ENCODE measurements at places on chromosomes 5 and 9.

- DNase-seq, result no peak
Measured at GRCh38 chr9:14532456-14533115, 160.6 kb downstream of the ZDHHC21 start.

DNA sequence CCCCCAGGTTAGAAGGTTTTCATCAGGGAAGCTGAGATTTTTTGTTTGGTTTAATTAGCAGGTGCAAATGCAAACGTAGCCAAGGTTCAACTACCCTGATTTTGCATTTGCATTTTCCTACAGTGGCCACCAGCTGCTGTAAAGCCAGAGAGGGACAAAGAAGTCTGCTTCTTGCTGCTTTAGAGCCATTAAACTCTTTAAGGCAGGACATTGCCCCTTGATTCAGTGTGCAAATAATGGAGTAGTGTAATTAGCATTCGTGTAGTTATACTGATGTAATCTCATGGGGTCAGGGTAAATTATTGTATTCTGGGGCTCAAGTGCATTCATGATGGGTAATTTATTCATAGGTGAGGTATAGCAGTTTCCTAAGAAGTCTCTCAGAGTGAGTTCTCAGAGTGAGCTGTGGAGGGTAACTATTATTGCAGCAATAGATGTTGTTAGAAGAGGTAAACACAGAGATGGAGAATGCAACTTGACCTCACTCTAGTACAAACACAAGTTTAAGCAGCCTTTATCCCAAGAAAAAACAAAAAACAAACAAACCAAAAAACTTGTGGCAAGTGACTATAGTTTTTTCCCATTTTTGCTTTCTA is 526.5 kb downstream of the KIF4B start:
- DNase-seq, result no peak

- no peak for DNase-seq
Measured at GRCh38 chr5:66818935-66819328, 222.7 kb downstream of the MAST4 start.

- DNase-seq, result no peak
Measured at GRCh38 chr5:176181271-176181855, 56.9 kb upstream of the SIMC1 start.

DNA sequence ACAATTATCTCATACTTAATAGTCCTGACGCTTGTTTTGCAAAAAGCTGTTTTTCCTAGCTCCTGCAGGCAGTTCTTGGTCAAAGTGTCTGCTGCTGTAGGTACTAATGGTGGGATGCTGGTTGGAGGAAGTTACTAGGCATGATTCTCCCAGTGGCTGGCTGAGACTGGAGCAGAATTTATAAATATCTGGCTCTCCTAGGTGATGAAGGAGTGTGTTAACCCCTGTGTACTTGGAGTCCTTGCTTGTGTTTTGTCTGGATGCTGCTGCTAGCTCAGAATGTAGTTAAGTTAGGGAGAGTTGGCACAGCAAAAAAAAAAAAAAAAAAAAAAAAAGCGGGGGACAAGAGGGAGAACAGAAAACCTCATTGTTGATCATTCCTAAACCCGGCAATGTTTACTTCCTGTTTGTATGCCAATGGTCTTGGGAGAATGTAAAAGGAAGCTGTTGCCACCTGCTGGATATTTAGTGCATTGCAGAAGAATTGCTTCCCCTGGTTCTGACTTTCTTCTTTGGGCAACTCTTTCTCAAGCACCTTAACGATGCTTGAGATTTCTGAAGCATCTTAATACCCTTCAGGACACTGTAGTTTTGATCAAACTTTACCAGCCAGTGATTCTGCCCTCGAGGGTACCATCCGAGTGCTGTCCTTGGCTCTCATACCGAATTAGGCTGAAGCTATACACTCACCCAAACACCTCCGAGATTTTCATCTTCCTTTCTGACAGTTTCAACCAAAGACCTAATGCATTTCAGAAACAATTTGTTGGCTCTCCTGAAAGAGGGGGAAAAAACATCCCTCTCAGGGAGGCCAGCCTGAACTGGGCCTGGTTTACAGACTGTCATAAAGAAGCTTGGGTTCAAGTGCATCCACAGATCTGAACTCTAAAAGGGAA is 71.7 kb upstream of the WWC1 start:
- no peak for DNase-seq

DNA sequence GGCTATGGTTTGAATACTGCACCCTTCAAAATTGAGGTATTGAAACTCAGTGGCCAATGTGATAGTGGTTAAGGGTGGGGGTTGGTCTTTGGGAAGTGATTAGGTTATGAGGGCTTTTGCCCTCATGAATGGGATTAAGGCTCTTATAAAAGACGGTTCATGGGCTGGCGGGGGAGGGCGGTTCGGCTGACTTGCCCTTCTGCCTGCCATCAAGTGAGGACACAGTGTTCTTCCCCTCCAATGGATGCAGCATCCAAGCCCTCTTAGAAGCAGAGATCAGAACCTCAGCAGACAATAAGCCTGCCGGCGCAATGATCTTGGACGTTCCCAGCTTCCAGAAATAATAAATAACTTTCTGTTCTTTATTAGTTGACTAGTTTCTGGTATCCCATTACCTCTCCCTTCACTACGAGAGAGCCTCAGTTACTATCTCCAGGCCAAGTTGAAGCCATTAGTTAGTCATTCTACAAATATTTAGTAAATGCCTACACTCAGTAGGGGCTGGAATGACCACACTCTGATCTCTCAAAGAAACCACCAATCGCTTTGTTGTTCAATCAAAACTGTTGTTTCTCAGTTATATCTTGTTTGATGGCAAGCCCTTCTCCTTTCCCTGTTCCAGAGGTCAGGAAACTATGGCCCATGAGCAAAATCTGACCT is 219.3 kb downstream of the TSSK1B start:
- DNase-seq, result no peak

- no peak for DNase-seq
Measured at GRCh38 chr5:171074747-171075146, 212.9 kb downstream of the RANBP17 start.

DNA sequence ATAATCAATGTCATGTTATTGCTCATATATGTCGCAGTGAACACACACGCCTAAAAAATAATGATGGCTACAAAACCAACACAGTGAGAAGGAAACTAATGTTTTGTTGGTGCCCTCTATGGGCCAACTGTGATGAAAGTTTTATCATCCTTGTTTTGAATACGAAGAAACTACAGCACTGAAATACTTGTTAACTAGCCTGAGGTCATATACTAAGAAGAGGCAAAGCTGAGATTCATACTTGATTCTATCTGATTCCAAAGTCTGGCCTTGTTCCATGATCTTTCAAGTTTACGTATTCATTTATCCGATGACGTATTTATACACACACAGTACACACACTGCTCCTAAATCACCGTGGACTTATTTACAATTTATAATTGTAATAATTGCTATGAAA is 16.1 kb upstream of the DRD1 start:
- DNase-seq, result no peak

GRCh38 chr9:37338218-37338617 is 84.3 kb upstream of the GRHPR start:
- DNase-seq, result no peak

GRCh38 chr5:4700069-4700468 is 440.1 kb upstream of the ADAMTS16 start:
- no peak for DNase-seq

DNA sequence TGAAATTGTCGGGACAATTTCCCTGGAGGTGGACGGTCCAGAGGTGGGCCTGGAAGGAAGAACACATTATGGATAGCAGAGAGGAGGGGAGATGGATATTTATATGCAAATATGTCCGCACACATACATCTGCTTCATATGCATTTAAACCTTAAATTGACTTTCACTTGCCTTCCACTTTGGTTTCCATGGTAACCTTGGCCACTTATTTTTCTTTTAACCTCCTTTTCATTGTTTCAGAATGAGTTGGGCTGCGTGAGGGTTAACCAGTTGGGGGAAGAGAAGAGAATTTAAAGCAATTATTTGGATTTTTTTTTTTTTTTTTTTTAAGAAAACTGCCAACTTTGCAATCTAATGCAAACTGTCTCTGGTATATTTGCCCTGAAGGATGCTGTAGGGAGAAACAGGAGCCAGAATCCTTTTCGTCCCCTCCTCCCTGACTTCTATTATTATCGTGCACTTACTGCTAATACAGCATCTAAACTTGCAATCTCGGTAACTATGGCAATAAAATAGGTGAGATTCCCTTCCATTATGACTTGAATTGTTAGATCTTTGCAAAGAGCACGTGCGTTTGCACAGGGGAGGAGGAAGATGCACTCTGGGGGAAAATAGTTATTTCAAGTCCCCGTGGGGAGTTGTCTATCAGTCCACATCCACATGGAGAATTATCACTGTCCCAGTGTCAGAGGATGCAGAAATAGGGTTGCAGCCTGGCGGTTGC is 35.6 kb downstream of the TLR4 start:
- no peak for DNase-seq

DNA sequence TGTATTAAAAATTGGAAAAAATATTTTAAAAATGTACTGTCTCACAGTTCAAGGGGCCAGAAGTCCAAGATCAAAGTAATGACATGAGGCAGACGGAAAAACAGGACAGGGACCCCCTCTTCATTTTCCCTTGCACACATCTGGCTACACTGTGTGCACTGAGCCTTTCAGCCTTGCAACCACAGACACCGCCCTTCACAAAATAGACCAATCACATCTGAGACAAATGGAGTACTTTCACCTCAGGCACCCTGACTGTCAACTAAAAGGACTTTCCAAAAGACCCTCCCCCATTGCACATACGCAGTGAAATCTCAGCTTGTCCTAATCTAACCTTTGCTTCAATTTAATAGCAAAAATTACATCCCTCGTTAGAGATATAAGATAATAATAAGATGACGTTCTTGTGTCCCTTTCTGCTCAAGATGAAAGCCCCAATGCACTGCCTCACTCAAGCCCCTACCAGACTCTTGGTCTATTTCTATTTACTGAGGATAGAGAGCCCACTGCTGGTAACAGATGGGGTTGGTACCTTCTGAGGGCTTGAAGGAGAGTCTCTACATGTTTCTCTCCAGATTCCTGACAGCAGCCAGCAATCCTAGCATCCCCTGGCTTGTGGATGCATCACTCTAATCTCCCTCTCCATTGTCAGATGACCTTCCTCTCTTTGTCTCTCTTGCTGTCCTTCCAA is 514.8 kb upstream of the ADAMTS16 start:
- no peak for DNase-seq

- DNase-seq, result no peak
Measured at GRCh38 chr5:98349251-98349989, 424.0 kb upstream of the RGMB start.

DNA sequence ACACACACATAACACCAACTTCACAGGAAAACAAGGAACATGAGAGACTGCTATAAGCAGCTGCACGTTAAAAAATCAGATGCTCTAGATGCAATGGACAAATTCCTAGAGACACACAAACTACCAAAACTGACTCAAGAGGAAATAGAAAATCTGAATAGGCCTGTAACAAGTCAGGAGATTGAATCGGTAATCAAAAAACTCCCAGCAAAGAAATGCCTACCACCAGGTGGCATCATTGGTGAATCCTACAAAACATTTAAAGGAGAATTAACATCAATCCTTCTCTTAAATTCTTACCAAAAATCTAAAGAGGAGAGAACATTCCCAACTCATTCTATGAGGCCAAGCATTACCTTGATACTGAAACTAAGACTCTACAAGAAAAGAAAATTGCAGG is 54.9 kb downstream of the NDST1 start:
- DNase-seq, result no peak

DNA sequence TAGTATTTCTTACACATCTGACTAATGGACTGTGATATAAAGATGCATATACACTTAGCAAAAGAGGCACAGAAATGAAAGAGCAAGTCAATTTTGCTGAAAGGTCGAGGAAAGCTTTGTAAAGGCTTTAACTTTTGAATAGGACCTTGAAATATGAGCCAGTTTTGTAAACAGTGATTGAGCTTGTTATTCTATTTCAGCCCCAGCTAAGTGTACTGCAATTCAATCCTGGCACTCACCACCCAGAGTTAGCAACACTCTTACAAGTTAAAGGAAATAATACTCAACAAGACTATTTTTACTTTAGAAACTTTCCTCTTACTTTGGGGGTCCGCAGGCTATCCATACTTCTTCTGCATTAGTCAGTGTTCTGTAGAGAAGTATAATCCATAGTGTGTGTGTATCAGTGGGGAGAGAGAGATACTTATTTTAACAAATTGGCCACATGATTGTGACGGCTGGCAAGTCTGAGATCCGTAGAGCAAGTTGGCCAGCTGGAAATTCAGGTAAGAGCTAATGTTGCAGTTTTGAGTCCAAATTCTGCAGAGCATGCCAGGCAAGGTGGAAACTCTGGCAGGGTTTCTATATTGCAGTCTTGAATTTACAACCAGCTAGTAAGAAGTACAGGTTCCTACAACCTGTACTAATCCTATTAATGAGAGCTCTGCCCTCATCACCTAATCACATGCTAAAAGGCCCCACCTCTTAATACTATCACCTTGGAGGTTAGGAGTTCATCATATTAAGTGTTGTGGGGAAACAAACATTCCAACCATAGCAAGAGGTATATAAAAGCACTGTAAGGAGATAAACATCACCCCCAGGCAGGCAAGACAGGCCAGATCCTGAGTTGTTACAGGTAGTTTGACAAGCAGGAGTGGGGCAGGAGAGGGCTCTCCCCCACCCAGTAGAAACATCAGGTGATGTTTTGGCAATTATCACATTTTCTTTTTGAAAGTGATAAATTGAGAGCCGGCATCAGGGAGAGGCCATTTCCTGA is 33.6 kb downstream of the IL7R start:
- no peak for DNase-seq

Data from activated B cell treated with CpG ODN at 0.5 μM for 24 hours (primary cell).